Body of pancreas (tissue), 4 donors: ENCODE measurements at places on chromosomes 11 and 22.

GRCh38 chr11:65642014-65642671 lies 4.2 kb downstream of the SIPA1 start:
- DNase-seq, result no peak

GRCh38 chr22:46511151-46512038 lies 26.0 kb downstream of the CELSR1 start:
- DNase-seq, result no peak

- no peak for DNase-seq
These were observed 49.2 kb upstream of the POU2AF1 start for GRCh38 chr11:111428113-111428876.

DNA sequence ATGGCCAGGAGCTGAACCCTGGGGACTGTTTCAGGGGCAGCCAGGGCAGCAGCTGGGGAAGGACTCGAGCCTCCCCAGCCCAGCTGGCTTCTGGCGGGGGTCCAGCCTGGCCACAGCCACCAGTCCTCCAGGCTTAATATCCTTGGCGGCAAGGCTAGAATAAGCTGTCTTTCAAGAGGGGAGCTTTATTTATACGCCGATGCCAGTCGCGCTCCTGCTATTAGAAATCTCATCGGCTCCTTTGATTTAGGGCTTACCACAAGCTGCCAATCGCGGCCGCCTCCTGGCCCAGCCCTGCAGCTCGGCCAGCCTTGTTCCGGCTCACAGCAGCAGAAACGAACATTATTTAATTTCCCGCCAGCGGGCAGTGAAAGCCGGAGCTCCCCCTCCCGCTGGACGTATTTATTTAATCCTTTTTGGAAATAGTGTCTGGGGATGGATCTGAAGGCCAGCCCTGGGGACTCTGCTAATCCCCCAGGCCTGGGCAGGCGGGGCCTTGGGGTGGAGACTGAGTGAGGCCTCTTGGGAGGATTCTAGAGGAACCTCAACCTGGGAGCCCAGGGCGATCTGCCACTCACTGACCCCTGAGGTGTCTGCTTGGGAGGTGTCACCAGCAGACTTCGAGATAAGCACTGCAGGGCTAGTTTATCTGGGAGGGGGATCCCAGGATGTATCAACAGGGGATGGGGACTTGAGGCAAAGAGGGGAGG lies 363.1 kb downstream of the MN1 start:
- peak; percentile 82 for DNase-seq

DNA sequence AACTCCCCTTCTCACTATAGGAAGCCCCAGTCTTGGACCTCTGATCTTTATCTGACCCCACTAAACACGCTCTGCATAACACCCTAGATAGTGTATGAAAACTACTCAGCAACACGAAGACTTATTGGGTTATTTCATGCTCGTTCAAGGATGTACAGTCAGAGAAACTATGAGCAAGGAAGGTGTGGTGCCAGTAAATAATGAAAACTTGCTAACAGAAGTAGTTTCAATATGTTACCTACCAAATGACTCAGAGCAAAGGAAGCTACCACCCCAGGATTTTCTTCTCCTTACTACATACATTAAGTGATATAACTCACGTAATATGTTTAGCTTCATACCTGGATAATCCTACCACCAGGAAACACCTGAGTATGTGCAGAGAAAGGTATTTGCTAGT lies 25.9 kb upstream of the LYVE1 start:
- DNase-seq, result no peak

DNA sequence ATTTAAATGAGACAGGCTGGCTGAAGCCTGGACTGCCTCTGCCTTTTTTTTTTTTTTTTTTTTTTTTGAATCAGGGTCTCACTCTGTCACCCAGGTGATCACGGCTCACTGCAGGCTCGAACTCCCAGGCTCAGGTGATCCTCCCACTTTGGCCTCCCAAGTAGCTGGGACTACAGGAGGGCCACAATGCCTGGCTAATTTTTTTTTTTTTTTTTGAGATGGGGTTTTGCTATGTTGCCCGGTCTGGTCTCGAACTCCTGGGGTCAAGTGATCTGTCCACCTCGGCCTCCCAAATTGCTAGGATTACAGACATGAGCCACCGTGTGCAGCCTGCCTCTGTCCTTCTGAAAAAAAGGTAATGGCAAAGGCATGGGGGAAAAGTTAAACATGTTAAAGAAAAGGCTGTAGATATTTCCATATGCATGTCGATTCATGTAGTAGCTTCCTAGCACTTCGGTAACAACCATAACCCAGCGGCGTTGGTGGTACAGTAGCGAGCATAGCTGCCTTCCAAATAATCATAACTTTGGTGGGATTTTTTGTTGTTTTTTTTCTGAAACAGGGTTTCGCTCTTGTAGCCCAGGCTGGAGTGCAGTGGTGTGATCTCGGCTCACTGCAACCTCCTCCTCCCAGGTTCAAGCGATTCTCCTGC lies 48.8 kb downstream of the MCHR1 start:
- DNase-seq, result no peak

GRCh38 chr22:19760058-19760950 lies at the start of gene TBX1:
TBX1 (plus strand) TSS chr22:19760778; CDS start chr22:19760844, 66 bp downstream.
- no peak for DNase-seq

- no peak for DNase-seq
These were observed 69.3 kb downstream of the LRP5 start for GRCh38 chr11:68381716-68382115.

DNA sequence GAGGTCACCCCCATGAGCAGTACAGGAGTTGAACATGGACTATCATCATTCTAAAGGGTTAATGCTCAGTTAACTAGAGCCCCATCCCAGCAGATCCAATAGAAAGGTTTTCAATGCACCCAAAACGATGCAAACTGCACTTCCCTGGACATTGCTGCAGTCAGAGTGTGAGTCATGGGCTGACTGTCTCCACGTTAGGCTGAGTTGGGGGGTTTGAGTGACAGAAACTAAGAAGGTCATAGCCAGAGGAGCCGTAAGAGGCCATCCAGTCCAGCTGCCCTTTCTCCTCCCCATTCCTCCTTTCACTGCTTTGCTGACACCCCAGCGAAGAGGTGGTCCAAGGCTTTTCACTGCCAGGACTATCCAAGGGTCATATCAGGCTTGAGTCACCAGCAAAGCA lies 10.5 kb upstream of the OR2AT4 start:
- DNase-seq, result no peak
